ENCODE measurements at places on chromosomes 6 and 20.

DNA sequence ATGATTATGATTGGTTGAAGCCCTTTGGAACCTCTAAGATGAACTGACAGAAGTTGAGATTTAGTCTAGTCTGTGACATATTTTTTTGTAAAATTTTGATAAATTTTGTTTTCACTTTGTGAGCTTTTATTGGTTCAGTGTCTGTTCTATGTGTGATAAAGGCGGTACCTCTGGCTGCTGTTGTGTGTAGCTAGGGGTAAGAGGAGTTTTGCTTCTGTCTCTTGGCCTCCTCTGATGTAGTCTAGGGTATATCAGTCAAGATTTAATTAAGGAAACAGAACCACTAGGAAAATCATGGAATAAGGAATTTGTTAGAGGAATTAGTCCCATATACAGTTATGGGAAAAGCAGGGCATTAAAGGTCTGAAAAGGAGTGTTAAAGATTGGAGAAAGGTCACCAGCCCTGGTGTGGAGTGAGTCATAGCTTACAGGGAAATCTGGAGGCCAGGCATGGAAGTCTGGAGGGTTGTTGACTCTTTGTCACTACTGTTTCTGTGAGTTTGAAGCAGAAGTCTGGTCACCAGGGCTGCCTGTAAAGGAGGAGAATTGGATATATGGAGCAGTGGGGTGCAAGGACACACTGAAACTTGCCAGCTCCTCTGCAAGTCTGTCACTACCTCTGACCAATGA, 28.5 kb downstream of the CDC5L start:
- no peak for DNase-seq

DNA sequence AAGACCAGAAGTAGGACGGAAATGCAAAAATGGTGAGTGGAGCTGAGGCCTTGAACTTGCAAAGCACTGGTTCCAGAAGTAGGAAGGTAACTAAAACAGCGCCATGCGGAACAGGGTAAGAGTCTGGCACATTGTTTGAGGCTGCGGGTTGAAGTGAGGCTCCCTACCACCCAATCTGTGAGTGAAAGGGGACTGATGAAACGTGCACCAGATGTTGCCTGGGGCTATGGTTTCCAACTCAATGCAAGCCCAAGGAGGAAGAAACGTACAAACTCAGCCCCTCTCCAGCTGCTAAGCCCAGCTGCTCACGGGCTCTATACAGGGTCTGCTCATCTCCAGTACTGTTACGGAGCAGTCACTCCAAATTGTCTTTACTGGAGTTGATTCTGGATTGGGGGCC, 68.7 kb upstream of the KCNK16 start:
- DNase-seq = no peak

- DNase-seq = no peak
Observed at GRCh38 chr20:9582137-9582536, 67.7 kb downstream of the LAMP5 start.

DNA sequence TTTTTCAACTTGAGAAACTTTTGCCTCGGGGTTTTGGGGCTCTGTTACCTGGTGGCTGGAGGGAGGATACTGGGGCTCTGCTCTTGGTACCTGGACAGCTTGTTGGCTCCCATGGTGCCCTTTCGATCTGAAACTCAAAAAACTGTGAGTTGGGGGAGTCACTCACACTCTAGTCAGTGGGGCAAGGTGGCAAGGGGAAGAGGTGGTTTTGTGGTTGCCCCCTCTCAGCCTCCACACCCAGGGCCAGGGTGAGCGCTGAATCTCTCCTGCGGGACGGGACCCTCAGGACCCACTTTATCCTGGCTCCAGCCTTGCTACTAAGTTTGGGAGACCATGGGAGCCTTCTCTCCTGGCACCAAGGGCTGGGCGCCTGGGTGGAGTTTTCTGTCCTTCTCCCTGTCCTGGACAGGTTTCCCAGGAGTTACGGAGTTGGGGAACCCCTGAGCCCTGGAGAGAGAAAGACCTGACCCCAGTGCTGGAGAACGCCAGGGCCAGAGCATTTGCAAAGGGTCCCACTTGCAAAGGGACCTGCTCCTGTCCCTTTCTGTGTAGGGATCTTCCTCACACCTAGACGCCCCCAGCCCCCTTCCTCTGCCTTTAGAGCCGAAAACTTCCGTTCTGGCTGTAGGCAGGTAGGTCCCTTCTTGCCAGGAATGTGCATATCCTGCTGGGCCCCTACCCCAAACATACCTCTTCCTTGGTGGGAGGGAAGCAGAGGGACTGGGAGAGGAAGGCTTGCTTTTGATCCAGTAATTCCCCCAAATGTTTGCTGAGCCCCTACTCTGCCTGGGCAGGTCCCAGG, 2.9 kb downstream of the FOXP4 start:
- DNase-seq = no peak

- DNase-seq = no peak
Observed at GRCh38 chr6:158769234-158769770, 49.9 kb downstream of the EZR start.

DNA sequence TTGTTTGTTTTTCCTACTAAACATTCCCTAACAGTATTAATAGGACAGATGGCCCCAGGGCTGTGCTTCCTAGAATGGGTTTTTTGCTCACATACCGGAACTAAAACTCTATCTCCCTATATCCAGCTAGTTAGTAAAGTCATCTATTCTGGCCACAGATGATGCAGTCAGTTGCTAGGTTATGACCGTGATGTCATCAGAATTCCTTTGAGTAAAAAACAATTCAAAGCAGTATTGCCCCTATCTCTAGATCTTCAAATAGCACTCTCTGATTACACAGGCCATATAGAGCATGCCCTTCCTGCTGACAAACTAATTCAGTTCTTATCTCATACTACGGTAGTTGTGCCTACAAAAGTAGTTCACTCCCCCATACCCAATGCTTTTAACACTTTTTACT, 17.9 kb upstream of the ZNF451 start:
- DNase-seq = no peak

DNA sequence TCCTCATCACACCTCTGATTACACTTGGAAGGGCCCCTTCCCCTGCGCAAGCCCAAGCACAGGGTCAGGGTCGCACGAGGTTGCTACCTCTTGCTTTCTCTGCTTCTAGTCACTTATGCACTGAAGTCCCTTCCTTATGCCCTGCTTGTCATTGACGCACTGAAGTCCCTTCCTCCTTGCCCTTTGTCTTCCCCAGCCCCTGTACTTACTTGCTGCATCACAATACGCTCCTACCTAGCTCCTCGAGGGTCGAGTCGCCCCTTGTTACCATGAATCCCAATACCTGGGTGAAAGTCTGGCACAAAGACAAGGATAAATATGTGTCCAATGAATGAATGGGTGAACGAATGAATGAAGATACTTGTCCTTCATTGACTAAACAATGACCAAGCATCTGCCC, 75.9 kb downstream of the LYRM4 start:
- no peak for DNase-seq

- DNase-seq = no peak
Observed at GRCh38 chr6:121143476-121143875, 190.8 kb downstream of the TBC1D32 start.

- DNase-seq = no peak
Observed at GRCh38 chr20:49929142-49929494, 7.1 kb upstream of the RNF114 start.

- DNase-seq = no peak
Observed at GRCh38 chr6:71287926-71288227, 734 bp upstream of the OGFRL1 start.

- no peak for DNase-seq
Observed at GRCh38 chr6:100176311-100176950, 182.4 kb upstream of the MCHR2 start.

GRCh38 chr6:89575562-89575960, 63.0 kb downstream of the LYRM2 start:
- DNase-seq = no peak

- no peak for DNase-seq
Observed at GRCh38 chr20:48146877-48147276, 361.6 kb upstream of the SULF2 start.

DNA sequence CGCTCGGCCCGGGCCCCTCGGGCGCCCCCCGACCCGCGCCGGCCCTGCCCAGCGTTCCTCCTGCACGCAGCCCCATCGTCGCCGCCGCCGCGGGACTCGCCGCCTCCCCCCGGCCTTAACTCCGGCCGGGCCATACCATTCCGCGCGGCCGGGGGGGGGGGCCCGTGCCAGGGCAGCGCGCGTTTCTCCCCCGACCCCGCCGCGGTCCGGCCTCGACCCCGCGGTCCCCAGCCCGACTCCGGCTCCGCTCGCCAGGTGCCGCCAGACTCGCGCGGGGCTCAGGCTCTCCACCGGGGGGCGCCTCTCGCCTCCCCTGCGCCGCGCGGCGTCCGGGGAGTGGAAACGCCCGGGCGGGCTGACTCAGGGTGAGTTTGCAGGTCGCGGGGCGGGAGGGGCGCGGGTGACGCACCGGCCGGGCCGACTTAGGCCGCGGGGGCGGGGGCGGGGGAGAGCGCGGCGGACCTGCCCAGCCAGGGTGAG, at the start of gene SRXN1:
TSS of gene SRXN1 (minus strand) at position 91 of the 480 bp plus-strand sequence. CDS start at position 76, 15 bp downstream.
- DNase-seq = peak; percentile 92

GRCh38 chr6:29965873-29966601, 23.7 kb downstream of the HLA-A start:
- peak; percentile 80 for DNase-seq

DNA sequence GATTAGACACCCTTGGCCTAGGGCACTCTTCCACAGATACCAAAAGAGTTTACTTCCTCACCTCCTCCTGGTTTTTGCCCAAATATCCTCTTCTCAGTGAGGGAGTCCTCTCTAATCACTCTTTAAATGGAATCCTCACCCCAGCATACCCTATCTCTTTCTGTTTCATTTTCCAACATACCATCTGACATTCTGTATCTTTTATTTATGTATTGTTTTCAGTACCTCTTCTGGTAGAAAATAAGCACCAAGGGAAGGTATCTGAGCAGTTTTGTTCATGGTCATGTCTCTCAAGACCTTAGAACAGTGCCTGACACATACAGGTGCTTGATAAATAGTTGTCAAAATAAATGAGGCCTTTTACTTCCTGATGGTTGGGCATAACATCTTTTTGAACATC, 55.1 kb downstream of the KIAA0408 start:
- no peak for DNase-seq
